ENCODE measurements at places on chromosomes 7 and 10.

GRCh38 chr7:37212556-37212955 lies 236.1 kb downstream of the ELMO1 start:
- no peak for DNase-seq

DNA sequence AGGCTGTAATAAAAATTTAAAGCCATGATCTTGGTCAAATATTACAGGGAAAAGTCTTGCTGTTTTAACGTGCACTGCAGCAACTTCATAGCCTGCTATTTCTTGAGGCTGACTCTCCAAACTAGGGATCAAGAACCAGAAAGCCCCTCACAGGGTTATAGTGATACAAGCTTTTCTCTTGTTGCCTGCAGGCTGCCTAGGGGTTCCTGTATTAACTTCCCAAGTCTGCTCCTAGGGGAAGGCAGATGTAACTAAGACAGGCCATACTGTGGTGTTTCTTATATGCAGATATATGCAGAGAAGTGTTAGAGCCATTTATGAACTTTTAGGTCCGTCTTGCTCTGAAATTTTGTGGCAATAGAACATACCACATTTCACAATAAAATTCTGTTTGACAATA lies 175.7 kb downstream of the FOXP2 start:
- DNase-seq: no peak

DNA sequence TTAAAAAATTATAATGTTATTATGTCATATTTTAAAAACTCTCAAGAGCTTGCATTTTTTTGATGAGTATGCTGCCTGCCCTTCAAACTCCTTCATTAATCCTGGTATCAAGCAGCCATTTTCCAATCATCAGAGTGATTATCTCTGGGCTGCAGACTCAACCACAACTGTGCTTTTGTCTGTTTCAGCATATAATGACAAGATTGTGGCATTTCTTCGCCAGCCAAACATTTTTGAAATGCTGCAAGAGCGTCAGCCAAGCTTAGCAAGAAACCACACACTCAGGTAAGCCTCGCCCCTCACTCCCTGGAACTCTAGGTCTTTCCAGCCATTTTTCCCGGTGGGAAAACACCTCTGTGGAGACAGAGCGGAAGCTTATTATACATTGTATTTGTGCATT lies 90.0 kb upstream of the STK17A start:
- DNase-seq: no peak

GRCh38 chr7:90629297-90629918 lies 33.3 kb downstream of the CDK14 start:
- DNase-seq: peak; percentile 6

DNA sequence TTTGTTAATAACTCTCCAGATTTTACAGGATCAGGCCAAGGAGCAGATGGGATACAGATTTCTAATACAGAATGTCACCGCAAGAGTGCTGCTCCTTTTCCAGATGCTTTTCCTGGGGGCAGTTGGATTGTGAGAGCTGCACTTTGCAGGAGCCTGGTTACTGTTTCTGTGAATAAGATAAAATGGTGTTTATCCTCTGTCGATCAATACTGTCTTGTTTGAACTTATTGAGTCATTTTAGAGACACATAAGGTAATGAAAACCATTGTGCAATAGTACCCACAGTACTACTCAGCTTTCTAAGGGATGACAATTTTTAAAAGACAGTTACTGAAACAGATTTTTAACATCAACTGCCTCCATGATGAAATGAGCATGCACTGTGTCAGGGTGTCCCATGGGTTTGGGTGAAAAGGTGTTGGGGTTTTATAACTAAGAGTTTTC lies 2.9 kb downstream of the A1CF start:
- no peak for DNase-seq

DNA sequence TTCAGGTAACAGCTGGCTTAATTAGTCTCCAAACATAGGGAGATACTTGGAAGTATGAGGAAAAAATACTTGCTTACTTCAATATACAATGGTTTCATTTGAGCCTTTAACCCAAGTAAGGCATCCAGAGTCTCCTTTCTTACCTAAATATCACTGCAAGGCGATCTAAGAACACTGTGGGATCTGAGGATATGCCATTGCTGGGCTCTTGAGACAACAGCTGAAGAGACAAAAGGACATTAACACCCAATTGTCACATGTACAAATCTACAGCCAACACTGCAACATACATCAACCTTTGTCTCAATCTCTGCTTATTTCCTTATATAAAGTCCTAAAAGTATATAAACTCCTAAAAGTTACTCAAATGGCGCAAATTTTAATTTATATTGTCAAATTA lies 44.4 kb downstream of the IRF5 start:
- no peak for DNase-seq

- DNase-seq: no peak
Observed at GRCh38 chr7:27102581-27103442, at the start of gene HOXA2. TSS of gene HOXA2 (minus strand) at chr7:27102683. CDS start at chr7:27102500, 183 bp downstream.

DNA sequence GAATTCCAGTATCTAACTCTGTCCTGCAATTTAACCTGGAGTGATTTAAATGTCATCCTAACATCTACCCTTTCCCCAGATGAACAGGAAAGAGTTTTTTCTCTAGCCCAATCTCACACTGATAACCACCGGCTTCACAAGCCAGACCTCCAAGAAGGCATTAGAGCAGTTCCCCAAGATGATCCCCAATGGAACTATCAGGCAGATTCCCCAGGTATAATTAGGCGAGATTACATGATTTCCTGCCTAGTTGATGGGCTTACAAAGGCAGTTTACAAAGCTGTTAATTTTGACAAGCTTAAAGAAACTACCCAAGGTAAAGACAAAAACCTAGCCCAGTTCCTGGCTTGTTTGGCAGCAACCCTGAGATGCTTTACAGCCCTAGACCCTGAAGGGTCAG lies 14.1 kb upstream of the NT5C2 start:
- no peak for DNase-seq

DNA sequence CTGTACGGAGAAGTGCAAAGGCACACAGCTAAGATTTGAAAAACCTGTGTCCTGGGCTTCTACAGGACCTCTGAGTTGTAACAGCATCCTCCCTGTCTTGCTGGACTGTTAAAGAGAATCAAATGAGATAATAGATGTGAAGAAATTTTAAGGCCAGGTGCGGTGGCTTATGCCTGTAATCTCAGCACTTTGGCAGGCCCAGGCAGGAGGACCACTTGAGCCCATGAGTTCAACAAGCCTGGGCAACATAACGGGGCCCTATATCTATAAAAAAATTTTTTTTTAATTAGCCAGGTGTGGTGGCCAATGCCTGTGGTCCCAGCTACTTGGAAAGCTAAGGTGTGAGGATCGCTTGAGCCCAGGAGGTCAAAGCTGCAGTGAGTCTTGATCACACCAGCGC lies 2.9 kb upstream of the ARHGAP21 start:
- no peak for DNase-seq

DNA sequence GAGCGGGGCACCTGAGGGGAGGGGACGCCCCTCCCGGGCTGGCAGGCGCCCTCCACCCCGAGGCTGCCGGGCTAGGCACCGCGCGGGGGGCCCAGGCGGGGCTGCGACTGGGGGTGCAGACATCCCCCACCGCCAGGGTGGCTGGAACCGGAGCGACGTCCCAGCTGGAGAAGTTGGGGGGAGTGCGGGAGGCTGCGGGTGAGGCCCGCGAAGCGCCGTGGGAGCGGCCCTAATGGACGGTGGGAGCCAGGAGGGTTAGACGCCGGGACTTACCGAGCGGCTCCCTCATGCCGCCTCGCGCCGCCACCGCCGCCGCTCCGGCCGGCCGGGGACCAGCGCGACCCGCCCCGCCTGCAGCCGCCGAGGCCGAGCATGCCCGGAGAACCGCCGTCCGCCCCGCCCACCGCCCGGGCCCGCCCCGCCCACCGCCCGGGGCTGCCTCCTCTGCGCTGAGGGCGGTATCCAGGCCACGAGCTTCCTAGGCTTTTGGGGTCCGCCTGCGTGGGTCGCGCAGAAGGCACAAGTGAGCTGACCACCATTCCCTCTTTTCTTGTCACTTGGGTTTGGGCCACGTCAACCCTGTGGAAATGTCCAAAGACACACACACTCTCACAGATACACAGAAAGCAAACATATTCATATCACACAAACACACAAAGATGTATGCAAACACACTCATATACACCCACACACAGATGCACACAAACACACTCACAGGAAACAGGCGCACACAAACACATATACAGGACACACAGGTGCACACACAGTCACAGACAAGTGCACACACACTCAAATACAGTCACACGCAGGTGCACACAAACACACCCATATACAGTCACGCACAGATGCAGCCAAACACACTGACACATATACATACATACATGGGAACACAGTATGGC lies at the start of gene JCAD:
JCAD (minus strand) TSS at position 378 of the 899 bp plus-strand sequence. CDS start 11,774 bp downstream, outside the sequence.
- no peak for DNase-seq

GRCh38 chr7:158017111-158018097 lies 570.2 kb downstream of the PTPRN2 start:
- DNase-seq: no peak

DNA sequence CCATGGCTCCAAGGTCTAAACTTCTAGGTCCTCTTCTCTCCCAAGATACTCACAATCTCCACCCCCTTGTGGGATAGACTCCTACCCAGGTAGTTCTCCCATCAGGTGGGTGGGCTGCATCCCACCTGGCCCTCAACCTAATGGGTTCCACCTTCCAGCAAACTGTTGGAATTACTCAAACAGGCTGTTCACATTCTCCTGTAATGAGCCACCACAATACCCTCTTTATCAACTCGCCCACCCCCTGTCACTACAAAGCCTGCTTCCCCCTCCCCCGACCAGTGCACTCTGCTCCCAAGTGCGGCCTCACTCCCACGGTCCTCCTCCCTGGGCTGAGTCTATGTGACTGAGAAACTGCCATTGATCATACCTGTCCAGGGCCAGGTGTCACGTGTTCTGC lies 10.4 kb upstream of the HTR5A start:
- DNase-seq: no peak
